Stimulated activated CD8-positive, alpha-beta memory T cell treated with anti-CD3 and anti-CD28 coated beads, Interleukin-2, amount 100 ng/mL, for 1 hour (primary cell): ENCODE measurements at places on chromosomes 11 and 22.

GRCh38 chr22:45460288-45461109 is 42.2 kb upstream of the FBLN1 start:
- DNase-seq, result no peak

- DNase-seq, result no peak
Measured at GRCh38 chr22:18001040-18001893, 23.1 kb downstream of the MICAL3 start.

DNA sequence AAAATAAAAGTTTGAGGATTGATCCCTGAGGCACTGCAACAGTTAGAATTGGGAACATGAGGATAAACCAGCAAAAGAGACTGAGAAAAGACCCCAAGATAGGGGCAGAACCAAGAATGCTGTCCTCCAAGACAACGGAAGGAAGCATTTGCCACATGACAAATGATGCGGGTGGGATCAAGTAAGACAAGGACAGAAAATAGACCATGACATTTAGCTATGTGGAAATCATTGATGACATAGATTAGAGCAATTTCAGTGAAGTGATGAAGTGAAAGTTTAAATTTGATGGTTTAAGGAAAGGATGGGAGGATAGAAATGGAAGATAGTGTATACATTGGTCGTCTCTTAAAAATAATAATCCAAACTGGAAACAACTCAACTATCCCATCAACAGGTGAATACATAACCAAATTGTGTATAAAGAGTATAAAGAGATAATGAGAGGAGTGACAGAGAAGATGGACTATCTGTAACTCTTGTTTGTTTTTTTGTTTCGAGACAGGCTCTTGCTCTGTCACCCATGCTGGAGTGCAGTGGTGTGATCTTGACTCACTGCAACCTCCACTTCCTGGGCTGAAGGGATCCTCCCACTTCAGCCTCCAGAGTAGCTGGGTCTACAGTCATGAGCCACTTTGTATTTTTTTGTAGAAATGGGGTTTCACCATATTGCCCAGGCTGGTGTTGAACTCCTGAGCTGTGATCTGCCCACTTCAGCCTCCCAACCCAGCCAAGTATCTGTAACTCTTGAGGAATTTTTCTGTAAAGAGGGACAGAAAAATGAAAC is 48.7 kb upstream of the FDX1 start:
- no peak for DNase-seq

DNA sequence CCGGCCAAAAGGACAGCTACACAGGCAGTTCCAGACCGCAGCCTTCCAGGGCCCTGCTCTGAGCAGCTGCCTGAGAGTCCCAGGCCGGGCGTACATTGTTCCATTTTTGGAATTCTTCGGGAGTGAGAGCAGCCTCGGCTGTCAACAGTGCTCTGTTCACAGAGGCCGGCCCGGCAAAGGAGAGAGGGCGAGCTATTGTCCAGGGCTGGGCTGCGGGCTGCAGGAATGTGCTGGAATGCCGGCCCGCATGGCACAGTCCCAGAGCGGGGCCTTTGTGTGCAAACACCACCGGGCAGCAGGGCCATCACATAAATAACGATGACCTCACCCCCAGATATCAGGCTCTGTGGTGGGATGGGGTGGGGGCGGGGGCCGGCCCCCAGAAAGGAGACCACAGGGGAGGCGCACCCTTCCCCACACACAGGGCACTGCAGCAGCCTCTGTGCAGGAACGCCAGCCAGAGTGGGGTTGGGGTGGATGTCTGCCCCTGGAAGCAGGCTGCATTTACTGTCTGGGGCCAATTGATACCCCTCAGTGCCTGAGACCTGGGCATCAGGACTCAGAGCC is 15.8 kb downstream of the LINC01488 start:
- no peak for DNase-seq

DNA sequence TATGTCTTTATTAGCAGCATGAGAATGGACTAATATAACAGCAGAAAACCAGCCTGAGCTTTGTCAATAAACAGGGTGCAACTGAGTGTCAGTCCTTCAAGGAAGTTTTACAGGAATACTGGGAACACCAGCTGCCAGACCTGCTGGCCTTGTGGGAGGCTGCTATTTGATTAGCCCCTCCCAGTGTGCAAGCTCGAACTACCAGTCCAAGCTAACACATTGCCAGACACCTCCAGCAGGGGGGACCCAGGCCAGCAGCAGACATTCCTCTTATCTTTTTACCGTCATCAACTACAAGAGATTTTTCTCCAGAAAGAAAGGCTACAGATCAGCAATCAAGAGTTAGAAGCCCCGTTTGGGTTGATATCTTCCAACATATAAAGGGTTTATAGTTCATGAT is 942.8 kb upstream of the TENM4 start:
- no peak for DNase-seq

GRCh38 chr11:111176603-111177002 is 68.9 kb upstream of the POU2AF2 start:
- DNase-seq, result no peak

- no peak for DNase-seq
Measured at GRCh38 chr11:44032299-44033085, 15.3 kb upstream of the ACCSL start.
